ENCODE measurements at places on chromosomes 7 and 10.

DNA sequence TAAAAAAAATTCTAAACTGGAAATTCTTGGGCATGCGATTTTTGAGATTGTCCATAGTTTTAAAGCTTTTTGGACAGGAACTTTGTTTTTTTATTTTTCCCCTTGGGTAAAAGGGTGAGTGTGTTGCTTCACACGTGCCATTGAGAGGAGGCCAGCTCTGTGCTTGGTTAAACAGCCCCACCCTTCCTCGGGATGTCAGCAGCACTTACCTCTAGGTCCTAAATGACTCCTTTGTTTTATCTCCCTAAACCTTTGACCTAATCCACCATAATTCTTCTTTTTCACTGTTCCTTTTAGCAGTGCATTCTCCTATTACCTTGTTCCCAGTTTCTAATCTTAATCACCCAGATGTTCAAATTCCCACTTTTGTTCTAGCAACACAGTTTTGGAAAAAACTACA lies 83.5 kb downstream of the SEMA3D start:
- no peak for DNase-seq

DNA sequence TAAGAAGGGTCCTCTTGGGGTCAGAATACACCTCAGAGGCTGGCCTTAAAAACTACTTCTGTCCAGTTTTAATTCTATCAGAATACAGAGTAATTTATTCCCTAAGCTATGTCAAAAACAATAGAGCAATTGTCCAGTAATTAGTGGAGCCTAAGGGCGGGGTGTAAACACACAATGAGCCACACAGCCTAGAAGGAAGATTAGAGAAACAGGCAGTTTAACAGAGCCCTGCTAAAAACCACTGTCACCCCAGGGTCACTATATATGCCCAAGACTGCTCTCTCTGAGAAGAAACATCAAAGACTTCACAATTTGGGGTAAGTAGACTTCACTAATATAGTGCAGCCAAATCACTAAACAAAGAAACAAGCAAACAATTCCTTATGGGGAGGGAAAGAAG lies 27.2 kb upstream of the WNT2 start:
- DNase-seq: no peak

DNA sequence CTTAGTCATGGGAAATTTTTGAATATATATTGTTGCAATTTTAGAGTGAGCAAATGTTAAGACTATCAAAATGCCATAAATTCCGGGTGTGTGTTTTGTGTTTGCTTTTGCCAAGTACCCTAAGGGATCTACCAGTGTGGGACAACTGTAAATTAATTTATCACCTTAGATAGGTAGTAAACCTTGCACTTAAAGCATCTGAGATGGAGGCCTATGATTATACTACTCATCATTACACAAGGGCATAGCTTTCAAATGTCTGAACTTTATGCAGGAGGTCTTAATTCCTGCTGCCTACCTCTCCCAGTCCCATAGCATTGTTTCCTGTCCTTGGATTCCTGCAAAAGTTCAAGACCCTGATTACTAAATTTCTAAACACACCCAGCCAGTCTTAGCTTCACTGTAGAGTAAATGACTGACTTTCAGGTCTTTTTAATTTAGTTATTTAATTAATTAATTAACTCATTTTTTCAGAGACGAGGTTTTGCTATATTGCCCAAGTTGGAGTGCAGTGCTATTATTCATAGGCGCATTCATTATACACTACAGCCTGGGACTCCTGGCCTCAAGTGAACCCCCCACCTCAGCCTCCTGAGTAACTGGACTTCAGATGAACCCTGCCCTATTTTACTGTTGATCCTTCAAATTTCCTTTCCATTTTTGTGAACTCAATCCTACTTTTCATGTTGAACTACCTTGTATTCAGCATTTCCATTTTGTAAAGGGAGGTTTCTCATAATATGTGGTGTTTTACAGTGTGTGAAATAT lies 47.0 kb downstream of the THSD7A start:
- no peak for DNase-seq

DNA sequence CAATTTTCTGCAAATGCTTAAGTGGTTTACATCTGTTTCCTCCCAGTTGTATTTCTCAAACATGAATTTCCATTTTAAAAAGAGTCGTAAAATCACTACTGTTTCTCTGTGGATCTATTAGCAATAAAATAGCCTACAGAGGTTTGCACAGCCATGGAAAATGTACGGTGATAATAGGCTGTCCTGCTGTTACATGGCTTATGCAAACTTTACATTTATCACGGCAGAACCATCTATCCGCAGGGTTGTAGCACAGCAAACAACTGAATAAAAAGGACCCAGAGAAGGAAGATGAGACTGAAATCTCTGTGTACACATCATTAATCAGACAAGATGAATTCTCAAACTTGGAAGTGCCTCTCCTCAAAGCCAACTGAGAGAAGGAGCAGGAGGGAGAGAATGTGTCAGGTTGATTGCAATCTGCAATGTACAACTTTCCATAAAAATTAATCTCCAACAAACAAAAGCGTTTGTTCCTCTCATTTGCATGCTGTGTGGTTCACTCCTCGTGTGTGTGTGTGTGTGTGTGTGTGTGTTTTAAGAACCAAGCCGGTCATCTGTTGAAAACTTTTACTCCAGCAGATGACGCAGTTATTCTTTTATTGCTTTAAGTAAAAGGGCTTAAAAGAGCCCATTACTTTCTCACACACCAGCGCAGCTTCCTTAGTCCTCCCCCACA lies 279.3 kb downstream of the SKAP2 start:
- no peak for DNase-seq

- no peak for DNase-seq
Observed at GRCh38 chr7:134692344-134692705, 45.7 kb downstream of the BPGM start.

DNA sequence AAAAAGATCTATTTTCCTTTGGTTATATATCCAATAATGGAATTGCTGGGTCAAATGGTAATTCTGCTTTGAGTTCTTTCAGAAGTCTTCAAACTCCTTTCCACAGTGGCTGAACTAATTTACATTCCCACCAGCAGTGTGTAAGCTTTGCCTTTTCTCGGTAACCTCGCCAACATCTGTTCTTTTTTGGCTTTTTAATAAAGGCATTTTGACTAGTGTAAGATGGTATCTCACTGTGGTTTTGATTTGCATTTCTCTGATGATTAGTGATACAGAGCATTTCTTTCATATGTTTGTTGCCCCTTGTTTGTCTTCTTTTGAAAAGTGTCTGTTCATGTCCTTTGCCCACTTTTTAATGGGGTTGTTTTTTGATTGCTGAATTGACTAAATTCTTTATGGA lies 285.0 kb downstream of the MALRD1 start:
- no peak for DNase-seq

- DNase-seq: no peak
Observed at GRCh38 chr7:31120800-31121513, 68.8 kb downstream of the ADCYAP1R1 start.

- DNase-seq: no peak
Observed at GRCh38 chr7:100545360-100546128, 6.5 kb downstream of the AGFG2 start.

DNA sequence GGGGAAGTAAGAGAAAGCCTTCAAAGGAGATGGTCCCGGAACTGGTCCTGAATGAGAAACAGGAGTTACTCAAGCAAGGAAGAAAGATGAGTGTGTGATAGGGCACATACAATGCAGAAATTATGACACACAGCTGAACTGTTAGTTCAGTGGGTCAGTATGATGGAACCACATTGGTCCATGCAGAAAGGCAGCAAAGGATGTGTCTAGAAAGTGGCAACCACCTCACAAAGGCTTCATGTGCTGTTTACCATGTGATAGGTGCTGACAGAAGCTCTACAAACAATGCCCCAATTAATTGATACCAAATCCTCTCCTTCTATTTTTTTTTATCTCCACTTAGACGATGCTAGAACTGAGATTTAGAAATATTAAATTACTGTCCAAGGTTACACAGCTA lies 258.3 kb downstream of the RELN start:
- DNase-seq: no peak

GRCh38 chr7:100604976-100605911 lies 3.1 kb downstream of the PCOLCE start:
- DNase-seq: no peak

- peak; percentile 33 for DNase-seq
Observed at GRCh38 chr10:83835945-83836745, 303.2 kb upstream of the GHITM start.

- DNase-seq: no peak
Observed at GRCh38 chr7:113763226-113763625, 155.6 kb downstream of the PPP1R3A start.

- no peak for DNase-seq
Observed at GRCh38 chr7:158301207-158301606, 286.4 kb downstream of the PTPRN2 start.

DNA sequence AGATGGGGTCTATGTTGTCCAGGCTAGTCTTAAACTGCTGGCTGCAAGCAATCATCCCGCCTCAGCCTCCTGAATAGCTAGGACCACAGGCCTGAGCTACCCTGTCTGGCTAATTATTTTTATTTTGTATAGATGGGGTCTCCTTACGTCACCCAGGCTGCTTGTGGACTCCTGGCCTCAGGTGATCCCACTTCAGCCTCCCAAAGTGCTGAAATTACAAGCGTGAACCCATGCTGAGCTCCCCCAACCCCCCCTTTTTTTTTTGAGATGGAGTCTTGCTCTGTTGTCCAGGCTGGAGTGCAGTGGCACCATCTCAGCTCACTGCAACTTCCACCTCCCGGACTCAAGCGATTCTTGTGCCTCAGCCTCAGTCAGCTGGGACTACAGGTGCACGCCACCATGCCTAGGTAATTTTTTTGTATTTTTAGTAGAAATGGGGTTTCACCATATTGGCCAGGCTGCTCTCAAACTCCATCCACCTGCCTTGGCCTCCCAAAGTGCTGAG lies 25.4 kb downstream of the FAM25A start:
- DNase-seq: no peak

- no peak for DNase-seq
Observed at GRCh38 chr10:33673839-33674415, 339.5 kb upstream of the NRP1 start.

DNA sequence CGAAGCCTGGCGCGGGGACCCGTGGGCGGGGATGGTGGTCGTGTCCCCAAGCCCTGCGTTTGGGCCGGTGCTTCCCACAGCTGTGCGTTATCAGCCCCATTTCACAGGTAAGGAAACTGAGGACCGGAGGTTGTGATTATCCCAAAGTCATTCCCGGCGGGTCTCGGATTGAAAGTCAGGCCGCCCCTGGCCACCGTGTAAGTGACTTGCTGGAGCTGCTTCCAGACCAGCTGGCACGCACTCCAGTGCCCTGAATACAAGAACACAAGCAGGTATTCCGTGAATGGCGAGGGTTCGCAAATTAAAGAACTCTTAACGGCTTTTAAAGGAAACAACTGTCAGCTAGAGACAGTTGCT lies 675 bp upstream of the ATE1 start:
- DNase-seq: no peak

DNA sequence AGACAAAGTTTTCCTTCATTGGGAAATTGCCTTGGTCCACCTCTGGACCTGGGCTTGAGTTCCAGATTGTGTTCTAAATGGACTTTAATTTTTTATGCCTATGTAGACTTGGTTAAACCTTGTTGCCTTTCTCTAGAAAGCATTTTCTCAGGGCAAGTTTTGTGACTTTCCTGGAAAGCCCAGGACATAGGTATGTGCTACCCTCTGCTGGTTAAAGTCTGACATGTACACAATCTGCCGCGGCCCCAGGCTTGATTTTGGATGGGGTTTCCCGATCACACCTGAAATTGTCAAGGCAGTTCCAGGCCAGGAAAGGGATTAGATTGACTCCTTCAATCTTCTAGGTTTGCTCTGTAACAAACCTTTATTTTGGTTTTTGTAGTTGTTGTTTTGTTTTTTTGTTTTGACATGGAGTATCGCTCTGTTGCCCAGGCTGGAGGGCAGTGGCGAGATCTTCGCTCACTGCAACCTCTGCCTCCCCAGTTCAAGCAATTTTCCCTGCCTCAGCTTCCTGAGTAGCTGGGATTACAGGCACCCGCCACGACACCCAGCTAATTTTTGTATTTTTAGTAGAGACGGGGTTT lies 14.1 kb upstream of the AKR1B10 start:
- peak; percentile 23 for DNase-seq

DNA sequence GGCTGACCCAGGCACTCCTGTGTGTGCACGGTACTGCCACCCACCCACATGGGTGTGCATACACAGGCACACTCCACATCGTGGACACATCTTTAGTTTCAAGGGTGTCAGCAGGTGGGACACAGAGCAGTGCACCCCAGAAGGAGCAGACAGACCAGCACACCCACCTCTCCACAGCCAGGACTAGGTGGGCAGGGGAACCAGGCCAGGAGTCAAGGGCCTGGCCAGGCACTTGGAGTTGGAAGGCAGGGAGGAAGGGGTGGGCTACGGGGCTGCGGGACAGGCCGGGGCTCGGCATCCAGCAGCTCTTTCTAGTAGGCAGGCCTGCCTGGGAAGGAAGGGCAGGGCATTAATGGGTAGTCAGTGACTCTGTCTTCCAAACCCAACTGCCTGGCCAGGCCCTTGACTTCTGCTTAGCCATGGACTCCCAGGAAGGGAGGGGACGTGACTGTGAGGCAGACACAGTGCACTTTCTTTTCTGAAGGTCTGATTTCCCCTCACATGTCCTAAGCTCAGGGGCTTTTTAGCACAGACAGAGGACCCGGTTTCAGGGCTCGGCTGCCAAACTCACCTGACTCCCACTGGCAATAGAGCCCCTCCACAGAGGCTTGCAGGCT lies 14.6 kb downstream of the RASGEF1A start:
- no peak for DNase-seq

GRCh38 chr10:74576586-74576985 lies 249.8 kb upstream of the KAT6B start:
- DNase-seq: no peak

GRCh38 chr10:132506711-132507408 lies 30.7 kb upstream of the INPP5A start:
- no peak for DNase-seq

GRCh38 chr7:50125766-50126165 lies 32.7 kb upstream of the ZPBP start:
- DNase-seq: no peak

DNA sequence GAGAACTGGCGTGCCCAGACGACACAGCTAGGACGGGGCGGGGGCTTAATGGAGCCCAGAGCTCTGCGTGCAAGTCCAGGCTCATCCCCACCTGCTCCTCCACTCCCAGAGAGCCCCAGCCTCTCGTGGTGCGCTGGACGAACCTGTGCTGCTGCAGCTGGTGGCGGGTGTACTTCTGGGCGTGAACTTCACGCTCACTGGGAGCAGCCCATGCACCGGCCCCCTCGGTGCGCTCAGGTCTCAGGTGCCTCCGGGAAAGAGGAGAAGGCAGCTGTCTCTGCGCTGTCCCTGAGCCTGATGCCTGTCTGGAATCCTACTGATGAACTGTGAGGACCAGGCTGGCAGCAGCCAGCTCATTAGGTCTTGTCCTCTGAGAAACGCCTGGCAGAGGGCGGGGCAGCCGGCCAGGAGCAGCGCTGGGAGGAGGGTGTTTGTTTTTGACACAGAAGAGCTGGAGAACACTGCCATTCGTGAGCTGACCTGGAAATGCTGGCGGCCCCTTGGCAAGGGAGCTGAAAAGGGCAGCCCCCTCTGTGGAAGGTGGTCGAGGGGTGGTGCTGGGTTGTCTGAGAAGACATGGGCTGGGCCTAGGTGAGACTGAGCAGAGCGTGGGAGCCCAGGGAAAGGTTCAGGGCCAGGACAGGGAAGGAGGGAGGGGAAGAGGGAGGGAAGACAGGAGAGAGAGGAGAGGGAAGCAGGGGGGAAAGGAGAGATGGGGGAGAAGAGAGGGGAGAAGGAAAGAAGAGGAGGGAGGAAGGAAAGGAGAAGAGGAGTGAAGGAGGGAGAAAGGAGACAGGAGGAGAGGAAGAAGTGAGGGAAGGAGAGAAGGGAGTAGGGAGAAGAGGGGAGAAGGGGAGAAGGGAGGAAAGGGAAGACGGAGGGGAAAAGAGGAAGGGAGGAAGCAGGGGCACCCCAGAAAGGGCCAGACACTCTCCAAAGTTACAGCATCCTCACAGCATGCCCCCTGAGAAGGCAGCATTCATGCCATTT lies 53.5 kb upstream of the TNS3 start:
- peak; percentile 49 for DNase-seq

Data from SK-N-DZ (cell line).